RKO (cell line): ENCODE measurements at places on chromosomes 5 and 9.

GRCh38 chr5:28301712-28302111 is 1263.3 kb upstream of the CDH9 start:
- peak; percentile 77 for DNase-seq

DNA sequence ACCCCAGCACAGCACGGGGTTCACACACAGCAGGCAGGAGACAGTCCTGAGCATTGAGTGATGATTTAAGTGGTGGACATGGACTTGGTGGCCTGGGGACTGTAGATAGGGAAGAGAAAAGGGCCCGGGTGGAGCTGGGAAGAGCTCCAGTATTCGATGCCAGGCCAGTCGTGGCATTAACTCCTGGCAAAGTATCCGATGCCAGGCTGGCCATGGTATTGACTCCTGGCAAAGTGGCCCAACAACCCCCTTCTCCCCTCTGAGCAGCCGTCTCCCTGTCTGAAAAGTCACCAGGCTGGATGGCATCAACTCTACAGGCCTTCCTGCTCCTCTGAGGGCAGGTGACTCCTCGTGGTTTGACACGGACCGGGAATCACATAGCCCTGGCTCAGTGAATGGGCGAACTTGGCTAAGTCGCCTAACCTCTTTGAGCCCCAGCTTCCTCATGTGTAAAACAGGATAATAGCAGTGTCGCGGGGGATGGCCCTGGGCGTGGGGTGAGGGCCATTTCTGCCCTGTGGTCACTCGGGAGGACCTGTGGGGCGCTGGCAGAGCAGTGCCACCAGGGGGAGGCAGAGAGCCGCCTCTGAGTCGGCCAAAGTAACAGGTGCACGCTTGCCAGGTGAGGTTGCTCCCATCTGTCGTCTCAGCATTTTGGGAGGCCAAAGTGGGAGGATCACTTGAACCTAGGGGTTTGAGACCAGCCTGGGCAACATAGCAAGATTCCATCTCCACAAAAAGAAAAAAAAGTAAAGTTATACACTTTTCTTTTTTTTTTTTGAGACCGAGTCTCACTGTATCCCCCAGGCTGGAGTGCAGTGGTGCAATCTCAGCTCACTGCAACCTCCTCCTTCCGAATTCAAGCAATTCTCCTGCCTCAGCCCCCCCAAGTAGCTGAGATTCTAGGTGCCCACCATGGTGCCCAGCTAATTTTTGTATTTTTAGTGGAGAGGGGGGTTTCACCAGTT is 5.7 kb upstream of the SEC16A start:
- peak; percentile 51 for DNase-seq

DNA sequence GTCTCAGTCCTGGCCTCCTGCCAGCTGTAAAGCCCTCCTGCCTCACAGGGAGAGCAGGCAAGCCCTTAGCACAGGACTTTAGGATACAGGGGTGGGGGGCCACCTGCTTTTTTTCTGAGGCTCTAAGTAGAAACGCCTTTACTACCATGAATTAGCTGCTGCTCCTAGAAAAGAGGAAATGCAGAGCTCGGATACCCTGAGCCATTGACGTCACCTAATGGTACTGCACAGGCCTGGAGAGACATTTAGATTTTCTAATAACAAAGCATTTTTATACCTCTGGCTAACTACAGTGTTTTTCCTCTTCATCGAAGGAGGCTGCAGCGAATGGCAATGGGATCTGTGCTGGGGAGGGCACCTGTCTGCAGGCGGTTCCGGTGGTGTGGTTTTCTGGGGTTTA is 137.0 kb downstream of the WDR41 start:
- DNase-seq, result no peak

DNA sequence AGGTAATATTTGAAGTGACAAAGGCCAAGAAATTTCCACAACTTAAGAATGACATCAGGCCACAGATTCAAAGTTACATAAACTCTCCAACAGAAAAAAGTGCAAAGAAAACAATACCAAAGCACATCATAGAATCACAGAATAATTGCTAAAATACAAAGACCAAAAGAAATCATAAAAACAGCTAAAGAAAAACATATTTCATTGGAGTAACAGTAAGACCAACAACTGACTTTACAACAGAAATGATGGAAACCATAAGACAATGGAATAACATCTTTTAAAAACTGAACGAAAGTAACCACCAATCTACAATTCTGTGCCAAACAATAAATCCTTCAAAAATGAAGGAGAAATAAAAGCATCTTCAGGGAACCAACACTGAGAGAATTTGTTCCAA is 38.3 kb downstream of the ZDHHC21 start:
- DNase-seq, result peak; percentile 26

- no peak for DNase-seq
Measured at GRCh38 chr5:178376921-178377582, 144.4 kb upstream of the PHYKPL start.
